CD4-positive, alpha-beta T cell treated with Interleukin-6 at 100 ng/mL for 8 hours (primary cell): ENCODE measurements at places on chromosomes 3 and 15.

- DNase-seq: no peak
These were observed 87.1 kb downstream of the GABRG3 start for GRCh38 chr15:27057904-27058645.

DNA sequence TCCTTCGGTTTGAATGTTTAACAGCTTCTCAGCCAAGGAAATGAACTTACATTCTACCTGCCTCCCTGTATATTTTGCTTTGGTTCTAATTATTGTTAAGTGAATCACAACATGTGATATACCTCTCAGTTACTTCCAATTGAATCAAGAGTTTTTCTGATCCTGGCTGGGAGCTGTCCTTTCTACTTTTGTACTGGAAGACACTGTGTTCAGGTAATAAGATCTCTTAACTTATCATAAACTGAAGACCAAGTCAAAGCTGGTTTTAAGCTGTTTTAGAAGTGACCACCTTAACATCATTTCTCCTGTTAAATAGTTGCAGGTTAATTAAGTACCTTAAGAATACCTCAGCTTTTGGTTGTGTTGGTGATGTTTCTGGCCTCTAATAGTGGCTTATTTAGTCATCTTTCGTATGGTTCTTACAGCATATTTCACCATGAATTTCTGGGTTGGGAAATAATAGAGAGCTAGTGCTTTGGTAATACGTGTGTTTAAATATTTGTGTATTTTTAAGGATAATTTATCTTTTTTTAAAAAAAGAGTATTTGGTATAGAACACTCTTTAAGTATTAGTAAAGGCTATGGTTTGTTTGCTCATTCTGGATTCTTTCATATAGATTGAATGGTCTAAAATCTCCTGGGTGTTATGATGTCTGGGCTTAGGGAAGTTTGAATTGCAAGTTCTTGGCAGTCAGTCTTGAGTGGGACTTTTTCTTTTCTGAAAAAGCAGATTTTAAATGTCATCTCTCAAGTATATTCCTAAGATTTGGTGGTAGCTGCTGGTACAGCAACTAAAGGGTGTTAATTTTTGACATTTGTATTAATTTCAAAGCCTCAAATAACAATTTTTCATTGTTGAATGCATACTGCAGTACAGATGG lies 1.6 kb downstream of the RAB8B start:
- no peak for DNase-seq

GRCh38 chr3:127036209-127037020 lies 53.5 kb downstream of the PLXNA1 start:
- DNase-seq: no peak

DNA sequence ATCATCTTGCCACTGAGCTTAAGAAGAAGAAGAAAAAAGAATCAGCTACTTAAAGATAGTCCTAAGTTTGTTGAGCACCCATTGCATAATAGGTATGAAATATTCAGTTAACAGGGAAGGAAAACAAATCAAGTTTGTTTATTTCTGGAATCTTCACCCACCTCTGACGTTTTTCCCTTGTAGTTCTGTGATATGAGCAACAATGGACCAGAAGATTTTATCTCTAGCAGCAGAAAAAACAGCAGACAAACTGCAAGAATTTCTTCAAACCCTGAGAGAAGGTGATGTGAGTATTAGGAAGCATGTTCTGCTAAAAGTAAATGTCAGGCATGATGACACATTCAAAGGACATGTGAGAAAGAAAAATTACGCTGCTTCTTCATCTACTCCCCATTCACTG lies 3.7 kb downstream of the FANCI start:
- no peak for DNase-seq

DNA sequence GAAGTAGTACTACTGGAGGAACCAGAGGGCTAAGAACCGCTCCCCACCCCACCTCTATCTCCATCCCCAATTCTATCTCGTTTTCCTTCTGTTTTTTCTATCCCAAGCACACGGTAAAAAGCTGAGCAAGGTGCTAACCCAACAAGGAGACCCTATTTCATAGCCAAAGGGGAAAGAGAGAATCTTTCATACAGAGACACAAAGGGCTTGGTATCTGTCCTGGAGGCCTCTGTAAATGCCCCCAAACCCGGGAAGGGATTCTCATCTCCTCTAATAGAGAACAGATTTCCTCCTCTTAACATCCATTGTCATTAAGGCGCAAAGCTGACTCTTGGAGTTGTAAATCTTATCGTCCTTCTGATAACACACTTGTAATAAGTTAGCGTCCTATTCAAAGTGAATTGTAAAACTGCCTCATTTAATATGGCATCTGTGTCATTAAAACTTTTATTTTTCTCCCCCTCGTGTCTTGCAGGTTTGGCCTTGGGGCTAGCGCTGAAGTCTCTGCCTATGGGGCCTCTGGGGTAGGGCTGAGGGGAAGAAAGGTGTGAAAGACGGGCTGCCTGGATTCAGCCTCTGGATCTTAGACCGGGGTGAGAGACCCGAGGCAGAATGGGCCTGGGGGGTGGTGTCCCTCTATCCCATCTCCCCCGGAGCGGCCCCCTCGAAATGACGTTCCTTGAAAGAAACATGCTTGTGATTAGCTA lies 12.1 kb downstream of the NR2F2 start:
- DNase-seq: no peak

GRCh38 chr3:195461594-195462307 lies 18.9 kb upstream of the ACAP2 start:
- no peak for DNase-seq

DNA sequence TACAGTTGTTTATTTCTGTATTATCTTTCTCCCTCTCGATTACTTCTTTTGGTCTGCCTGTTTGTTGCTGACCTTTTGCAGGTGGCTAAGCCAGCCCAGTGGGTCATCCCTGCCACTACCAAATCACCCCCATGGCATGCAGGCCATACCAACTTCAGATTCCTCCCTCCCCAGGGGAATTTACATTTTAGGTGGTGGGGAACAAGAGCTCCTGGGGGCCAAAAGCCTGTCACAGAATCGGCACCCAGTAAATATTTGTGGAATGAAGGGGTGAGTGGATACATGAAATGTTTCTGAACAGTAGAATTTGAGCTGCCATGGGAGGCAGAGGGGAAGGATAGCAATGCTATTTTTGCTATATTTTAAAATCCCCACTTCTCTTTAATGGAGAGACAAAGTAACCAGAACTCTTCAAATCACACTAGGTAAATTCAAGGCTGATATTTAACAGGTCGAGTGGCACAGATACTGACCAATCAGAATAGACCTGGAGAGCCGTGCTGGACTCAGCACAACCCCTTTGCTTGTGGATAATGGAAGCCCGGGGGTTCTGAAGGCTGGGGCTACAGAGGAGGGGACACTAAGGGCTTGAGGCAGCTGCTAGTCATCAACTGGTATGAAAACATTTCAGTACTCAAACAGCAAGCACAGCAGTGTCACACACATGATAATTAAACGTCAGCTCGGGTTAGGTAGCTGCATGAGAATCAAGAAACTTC lies 54.3 kb upstream of the SMAD3 start:
- DNase-seq: no peak

- DNase-seq: no peak
These were observed 706.1 kb upstream of the GOLIM4 start for GRCh38 chr3:168801794-168802193.

DNA sequence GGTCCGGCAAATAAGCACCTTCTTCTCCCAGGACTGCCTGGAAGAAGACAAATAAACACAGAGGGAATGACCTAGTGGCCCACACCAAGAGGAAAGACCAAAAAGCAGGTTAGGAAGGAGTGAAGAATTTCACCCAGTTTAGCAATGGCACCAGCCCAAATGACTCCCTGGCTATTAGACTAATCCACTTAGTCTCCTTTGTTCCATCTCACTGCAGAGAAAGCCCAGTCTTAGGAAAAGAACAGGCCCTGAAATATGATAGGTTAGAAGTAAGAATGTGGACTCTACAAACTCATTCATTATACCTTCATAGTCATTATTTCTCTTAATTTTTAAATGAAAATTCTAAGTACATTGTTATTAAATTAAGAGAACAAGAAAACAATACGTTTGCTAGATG lies 23.2 kb downstream of the SERPINI2 start:
- no peak for DNase-seq

- DNase-seq: no peak
These were observed 434.2 kb upstream of the CNTN3 start for GRCh38 chr3:75048650-75049049.

DNA sequence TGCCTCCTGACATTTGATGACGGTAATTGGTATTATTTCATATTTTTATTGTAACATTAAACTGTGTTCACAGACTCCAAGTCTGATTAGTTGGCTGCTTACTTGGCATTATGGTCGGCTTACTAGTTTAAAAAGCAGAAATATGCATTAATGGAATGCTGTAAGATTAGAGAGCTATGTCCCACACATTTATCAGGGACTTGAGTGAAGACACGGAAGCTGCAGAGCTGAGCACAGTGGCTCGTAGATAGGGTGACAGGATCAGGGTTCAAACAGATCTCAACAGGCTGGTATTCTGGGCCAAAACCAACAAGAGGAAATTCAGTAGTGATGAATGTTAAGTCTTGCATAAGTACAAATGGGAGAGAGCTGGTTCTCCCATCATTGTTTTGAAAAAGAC lies 113.8 kb downstream of the ADAMTSL3 start:
- no peak for DNase-seq

GRCh38 chr15:56758770-56759449 lies 25.6 kb upstream of the ZNF280D start:
- DNase-seq: no peak

- DNase-seq: no peak
These were observed 353.0 kb downstream of the PLOD2 start for GRCh38 chr3:145807990-145808389.

DNA sequence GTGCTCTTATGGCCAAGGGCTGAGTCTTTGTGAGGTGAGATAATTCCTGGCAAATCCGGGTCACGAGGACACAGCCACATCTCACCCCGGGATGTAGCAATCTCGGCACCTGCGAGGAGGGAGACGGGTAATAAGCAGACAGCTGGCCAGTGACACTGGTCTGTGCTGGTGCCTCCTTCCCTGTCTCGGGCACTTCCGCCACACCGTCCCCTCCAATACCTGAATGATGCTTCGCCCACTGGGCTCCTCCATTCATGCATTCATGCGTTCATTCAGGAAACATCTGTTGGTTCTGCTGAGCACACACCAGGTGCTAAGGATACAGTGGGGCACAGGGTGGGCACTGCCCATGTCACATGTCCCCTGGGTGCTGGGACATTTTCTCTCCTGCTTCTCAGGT lies 60.1 kb downstream of the ATP10A start:
- no peak for DNase-seq

DNA sequence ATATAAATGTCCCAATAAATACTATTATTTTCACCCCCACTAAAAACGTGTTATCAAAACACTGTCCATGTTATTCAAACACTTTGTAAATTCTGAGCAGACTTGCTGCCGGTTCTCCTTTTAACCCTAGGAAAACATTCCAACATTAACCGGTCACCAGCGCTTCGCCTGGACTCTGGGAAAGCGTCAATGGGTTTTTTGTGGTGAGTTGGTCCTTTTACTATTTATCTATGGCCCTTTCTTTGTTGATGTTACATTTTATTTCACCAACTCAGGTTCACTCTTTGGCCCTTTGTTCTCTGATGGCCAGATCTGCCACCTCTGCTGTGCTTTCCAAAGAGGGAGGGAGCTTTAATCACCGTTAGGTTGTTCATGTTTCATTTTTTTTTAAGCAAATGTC lies 4.1 kb upstream of the EOMES start:
- DNase-seq: no peak

DNA sequence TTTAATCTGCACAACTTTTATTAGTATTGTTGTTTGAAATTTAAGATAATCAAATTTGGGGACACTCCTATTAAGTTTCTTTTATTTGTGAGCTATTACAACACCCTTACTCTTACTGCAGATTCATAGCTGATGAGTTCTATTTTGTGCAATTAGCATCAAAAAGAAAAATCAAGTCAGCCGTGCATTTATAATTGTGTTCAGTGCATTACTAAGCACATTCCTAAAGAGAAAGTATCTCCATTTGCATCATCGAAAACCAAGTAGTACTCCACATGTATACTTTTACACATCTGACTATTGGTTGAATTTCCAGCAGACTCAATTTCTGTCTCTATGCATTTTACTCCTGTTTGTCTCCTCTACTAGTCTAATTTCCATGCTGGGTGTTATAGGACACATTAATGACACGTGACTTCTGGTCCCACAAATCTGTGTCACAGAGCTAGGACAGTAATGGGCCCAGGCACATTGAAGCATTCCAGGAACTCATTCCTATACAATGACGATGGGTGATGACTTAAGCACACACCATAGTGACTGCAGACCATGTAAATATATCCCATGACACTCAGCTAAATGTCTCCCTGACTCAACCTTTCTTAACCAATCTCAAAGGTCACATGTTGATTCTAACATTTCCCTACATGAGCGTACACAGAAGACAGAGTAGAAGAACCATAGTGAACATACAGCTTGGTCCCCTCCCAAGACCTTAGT lies 477.5 kb downstream of the LPP start:
- DNase-seq: no peak

- no peak for DNase-seq
These were observed 18.6 kb upstream of the AADAC start for GRCh38 chr3:151795276-151795675.

DNA sequence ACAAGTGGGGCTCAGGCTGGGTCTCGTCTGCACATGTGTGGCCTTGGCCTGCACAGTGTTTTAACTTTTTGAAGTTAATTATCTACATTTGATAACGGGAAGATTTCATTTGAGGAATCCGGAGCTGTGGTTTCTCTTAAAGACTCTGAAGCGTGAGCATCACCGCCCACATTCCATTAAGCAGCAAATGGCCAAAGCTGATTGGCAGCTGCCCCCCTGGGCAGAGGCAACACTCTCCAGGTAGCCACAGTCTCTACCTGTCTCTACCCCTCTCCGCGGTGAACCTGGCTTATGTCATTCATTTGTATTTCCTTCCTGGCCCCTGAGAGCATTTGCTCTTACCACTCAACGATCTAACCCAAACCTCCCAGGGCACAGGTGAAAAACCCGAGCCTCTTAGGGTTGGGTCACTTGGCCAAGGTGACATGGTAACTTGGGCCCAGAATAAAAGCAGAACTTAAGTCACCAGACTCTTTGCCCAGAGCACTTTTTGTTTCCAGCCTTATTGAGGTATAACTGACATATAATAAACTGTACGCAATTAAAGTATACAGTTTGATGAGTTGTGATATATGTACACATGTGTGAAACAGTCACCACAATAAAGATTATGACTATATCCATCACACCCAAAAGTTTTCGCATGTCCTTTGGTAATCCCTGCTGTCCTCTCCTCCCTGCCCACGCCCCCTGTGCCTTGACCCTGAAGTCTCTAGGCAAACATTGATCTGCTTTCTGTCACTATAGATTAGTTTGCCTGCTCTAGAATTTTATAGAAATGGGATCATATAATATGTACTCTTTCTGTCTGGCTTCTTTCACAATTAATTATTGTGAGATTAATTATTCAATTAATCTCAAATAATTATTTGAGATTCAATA lies 245.7 kb upstream of the HES1 start:
- no peak for DNase-seq

DNA sequence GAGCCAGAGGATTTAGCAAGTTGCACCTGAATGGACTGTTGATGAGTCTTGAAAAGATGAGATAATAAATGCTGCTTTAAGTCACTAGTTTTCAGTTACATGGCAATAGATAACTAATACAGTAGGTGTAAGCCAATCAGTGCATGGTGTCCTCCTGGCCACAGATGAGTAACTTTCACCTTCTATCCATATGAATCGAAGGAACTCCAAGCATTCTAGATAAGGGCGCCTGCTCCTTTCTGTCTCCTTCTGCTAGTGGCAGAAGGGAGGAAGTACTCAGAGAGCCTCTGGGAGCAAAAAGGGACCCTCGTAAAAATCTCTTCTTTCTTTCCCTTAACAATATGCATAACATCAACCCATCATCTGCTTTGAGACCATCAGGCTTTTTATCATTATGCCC lies 37.3 kb downstream of the TM6SF1 start:
- DNase-seq: no peak
